ENCODE measurements at places on chromosomes 11 and 22.

DNA sequence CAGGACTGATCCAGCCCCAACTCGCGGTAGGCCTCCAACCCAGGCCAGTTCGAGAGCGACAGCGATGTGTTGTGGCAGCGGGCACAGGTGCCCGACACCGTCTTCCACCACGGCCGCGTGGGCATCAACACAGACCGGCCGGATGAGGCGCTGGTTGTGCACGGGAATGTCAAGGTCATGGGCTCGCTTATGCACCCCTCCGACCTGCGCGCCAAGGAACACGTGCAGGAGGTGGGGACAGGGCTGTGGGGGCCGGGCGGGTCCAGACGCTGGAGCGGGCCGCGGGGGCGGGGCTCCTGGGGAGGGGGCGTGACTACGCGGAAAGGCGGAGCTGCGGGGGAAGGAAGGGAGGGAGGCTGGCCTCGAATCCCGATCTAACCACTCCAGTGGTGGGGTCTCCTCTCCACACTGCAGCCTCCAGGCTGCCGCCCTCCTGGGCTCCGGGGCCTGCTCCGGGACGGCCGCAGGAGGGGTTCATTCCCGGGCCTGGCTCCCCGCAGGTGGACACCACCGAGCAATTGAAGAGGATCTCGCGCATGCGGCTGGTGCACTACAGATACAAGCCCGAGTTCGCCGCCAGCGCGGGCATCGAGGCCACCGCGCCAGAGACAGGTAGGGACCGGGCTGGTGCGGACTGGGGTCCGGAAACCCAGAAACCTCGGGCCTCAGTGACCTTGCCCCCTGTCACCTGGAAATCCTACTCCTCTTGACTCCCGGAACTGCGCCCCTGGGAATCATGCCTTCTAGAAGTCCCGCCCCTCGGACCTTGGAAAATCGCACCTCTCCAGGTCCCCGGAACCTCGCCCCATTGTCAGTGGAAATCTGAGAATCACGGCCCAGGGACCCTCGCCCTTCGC is 14.9 kb downstream of the TMEM258 start:
- no peak for DNase-seq

GRCh38 chr11:33801821-33802193 is 27.5 kb upstream of the FBXO3 start:
- DNase-seq = no peak

- no peak for DNase-seq
Observed at GRCh38 chr11:56750190-56750589, 1.7 kb upstream of the OR9G4 start.

- DNase-seq = no peak
Observed at GRCh38 chr11:13378316-13378715, 84.7 kb downstream of the BTBD10 start.

GRCh38 chr11:77410076-77410827 is 63.6 kb downstream of the PAK1 start:
- DNase-seq = no peak

- DNase-seq = no peak
Observed at GRCh38 chr11:72642043-72642883, 32.0 kb downstream of the PDE2A start.

GRCh38 chr11:47861728-47862127 is 13.6 kb upstream of the NUP160 start:
- DNase-seq = peak; percentile 65

GRCh38 chr11:78397398-78397797 is 20.2 kb downstream of the GAB2 start:
- DNase-seq = no peak

GRCh38 chr11:130782361-130783222 is 133.7 kb downstream of the SNX19 start:
- DNase-seq = peak; percentile 51

- DNase-seq = no peak
Observed at GRCh38 chr22:37371491-37371890, 55.8 kb downstream of the ELFN2 start.

- DNase-seq = peak; percentile 76
Observed at GRCh38 chr22:37681556-37682049, 4.5 kb upstream of the NOL12 start.

GRCh38 chr11:12321217-12321937 is 56.0 kb upstream of the PARVA start:
- no peak for DNase-seq

DNA sequence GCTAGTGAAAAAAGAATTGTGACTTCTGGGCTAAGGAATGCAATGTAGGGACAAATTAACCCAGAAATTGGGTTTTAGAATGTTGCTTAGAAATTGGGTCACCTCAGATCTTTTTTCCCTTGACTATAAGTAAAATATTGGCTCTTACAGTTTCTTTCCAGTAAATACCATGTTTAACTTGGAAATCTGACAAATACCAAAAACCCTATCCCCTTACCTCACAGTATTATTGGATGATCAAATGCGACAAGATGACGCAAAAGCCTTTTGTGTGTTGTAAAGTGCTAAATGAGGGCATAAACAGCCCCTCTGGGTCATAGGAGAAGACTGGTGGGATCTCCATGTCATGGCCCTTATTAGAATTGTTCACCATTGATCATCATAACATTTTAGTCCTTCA is 6.1 kb upstream of the UPB1 start:
- no peak for DNase-seq

- no peak for DNase-seq
Observed at GRCh38 chr11:1052133-1053011, 15.9 kb upstream of the MUC6 start.

GRCh38 chr11:45655347-45655756 is 10.1 kb downstream of the CHST1 start:
- DNase-seq = peak; percentile 36

DNA sequence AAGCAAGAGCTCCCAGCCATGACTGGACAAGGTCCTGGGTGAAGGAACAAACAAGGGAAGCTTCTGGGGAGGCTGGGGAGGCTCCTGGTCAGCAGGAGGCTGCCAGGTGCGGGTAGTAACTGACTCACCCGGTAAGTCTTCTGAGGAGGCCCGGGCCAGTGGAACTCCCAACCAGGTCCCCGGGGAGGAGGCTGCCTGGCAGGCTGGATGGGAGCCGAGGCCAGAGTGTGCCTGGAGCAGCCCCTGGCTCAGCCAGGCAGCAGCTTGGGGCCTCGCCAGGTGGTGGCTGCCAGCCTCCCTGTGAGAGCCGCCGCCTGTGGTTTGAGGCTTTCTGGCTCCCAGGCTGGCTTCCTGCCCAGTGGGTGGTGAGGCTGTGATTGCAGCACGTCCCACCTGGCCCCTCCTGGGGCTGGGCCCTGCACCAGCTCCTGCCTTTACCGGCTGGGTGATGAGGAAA is 46.2 kb downstream of the IGF2 start:
- DNase-seq = peak; percentile 92

DNA sequence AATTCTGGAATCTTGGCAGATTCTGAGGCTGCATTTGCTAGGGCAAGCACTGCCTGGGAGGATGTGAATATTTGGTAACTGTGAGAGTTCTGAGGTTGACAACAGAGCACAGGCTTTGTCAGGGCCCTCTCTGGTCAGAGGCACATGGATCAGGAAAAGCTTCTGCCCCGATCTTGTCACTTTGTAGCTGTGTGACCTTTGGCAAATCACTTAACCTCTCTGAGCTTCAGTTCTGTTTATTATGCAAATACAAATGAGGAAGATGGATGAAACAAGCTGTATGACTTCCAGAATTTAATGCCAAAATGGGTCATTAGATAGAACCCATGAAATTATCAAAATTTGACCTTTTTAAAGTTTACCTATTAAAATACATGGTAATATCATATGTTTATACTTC is 94.9 kb downstream of the SEZ6L start:
- DNase-seq = no peak

DNA sequence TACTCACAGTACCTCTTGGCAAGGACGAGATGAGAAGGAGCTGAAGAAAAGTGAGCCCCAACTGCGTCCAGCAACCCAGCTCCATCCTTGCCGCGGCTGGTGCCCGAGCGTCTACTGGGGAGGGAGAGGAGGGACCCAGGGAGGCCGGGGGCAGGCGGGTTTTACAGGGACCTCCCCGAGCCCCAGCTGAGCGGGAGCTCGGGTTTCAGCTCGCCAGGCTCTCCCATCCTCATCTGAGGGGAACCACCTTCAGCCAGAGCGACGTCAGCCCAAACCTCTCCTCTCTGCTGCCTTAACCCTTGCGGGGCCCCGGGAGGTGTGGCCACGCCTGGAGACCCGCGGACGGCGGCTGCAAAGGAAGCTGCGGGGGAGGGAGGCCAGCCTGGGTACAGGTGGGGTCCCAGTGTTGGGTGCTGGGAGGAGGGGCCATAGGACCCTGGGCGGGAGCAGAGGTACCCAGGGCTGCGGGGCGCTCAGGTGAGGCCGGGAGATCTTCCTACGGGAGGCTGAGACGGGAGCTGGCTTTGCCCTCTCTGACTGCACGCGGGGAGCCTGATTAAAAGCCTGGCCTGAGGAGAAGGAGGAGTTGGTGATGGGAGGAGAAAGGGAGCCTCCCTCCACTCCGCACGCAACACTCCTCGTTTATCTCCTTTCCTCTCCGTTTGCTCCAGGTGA is at the start of gene PAMR1:
TSS of gene PAMR1 (minus strand) at position 116 of the 675 bp plus-strand sequence. CDS start at position 85, 31 bp downstream.
- DNase-seq = peak; percentile 66

- no peak for DNase-seq
Observed at GRCh38 chr11:73154178-73154577, 12.1 kb upstream of the FCHSD2 start.

DNA sequence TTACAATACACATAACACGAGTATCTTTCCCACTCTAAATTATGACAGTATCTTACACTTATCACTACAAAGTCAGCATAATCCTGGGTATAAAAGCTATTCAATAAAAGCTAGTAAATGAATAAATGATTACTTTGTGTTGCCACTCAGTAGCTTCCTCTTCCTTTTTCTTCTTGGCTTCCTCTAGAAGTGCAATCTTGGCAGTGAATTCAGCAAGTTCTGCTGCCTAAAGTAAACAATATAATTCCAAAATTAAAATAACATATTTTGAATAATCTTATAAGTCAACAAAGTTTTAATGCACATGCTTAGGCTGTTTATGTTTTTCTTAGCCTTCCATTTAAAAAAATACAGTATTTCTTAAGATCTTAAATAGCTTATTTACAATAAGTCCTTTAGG is 60.4 kb downstream of the RDX start:
- DNase-seq = no peak

- no peak for DNase-seq
Observed at GRCh38 chr11:60847281-60847680, 5.4 kb downstream of the CCDC86 start.

- DNase-seq = peak; percentile 53
Observed at GRCh38 chr11:102458548-102458947, 6.0 kb upstream of the TMEM123 start.

DNA sequence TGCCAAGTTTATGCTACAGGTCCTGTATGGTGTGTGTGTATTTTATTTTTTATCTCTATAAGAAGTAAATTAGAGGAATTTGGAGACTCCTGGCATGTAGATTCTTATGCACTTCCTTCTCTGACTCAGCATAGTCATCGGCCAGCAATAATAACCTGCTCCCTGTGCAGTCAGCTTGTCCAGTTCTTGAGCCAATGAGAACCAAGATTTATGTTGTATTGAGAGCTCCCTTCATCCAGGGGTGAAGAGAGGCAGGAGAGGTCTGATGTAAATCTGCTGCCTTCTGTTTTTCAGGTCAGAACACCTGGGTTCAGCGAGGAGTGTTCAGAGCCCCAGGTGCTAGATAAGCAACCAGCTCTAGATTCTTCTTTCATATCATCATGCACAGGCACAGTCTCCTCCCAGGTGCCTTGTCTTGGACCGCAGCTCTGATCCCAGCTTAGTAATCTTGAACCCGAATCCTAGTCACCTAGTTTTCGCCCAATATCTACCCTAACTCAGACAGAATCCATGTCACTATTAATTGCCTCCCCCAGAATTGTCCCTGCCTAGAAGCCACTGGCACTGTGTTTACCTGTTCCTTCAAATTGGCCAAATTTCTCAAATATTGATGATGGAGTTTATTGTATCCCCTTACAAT is 328.2 kb upstream of the NCAM1 start:
- DNase-seq = no peak

DNA sequence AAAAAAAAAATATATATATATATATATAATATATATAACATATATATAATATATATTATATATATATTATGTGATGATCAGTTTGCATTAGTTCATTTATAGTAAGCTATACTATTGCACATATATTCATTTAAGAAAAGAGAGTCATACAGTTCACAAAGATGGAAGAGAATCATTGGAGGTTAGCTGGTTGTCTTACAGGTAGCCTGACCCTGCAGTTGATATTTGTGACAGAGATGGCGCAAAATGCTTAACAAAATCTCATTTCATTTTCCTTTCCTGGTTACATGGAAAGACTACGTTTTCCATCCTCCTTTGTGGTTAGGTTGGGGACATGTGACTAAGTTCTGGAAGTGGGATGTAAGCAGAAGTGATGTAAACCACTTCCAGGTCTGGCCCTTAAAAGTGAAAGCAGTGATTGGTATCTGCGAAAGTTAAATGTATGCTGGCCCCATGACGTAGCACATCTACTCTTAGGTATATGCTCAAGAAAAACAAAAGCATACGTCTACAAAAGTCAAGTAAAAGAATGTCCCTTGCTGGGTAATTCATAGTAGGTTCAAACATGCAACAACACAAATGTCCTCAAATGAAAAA is 7.2 kb upstream of the TMEM135 start:
- no peak for DNase-seq

DNA sequence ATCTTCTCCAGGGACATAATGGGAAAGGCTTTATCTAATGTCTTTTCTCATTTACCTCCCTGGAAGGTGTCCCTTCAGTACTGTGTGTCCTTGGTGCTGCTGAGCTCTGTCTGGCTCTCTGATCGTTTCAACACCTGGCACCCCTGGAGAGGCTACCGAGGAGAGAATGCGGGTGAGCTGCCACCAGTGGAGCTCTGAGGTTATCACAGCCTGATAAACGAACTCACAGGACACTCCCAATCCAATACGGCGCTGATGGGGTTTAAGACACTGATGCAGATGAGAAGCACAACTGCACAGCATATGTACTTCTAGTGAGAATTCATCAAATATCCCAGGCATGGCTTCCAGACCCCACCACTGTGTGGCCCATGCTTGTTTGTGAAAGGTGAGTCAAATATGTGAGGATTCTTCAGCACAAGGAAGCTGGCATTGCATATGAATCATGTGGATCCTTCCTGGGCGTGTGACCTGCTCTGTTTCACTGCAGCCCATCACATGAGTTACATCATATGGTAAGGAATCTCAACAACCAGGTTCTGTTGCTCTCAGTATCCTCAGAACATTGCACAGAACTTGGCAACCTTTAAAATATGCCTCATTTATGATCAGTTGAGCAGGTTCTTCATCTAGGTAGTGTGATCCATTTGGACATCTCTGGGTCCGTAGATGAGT is 34.8 kb upstream of the VWA5A start:
- DNase-seq = no peak

GRCh38 chr11:122365610-122366360 is 249.8 kb upstream of the BLID start:
- no peak for DNase-seq

Data from fibroblast of gingiva (primary cell).